ENCODE measurements at places on chromosomes 11 and 22. TPM values are rescaled to one million over a fixed set of nuclear protein-coding genes. Genes with fewer than 3 reads are reported as not detected.

Gene ROBO3
- 37.5 TPM for total RNA-seq

Gene MRGPRE
- total RNA-seq: not detected

Gene OR52A1
- not detected for total RNA-seq

Gene FGF3
- total RNA-seq: not detected

Gene CD81
- total RNA-seq: 801 TPM

Gene PLAAT3
- 21.1 TPM for total RNA-seq

Gene PKDREJ
- not detected for total RNA-seq

DNA sequence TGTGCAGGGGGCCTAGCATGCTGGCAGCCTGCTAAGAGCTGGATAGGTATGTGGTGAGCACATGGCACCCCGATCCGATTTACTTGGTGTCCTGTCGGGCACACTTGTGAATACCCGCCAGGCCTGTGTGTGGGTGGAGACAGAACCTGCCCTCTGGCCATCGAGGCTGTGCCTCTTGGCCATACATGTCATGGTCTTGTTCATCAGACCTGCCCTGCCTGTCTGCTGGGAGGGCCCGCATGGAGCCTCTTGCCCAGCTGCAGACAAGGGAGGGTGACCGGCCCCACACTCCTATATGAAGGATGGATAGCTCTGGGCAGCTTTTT is 310.2 kb downstream of the TBC1D22A start:
- no peak overlapping the region for H3K4me3 ChIP-seq
- DNase-seq: no peak
- H3K4me1 ChIP-seq: no peaks in the 10 kb centered on the region
- no peaks in the 10 kb centered on the region for H3K36me3 ChIP-seq
- no peak overlapping the region for H3K27ac ChIP-seq

DNA sequence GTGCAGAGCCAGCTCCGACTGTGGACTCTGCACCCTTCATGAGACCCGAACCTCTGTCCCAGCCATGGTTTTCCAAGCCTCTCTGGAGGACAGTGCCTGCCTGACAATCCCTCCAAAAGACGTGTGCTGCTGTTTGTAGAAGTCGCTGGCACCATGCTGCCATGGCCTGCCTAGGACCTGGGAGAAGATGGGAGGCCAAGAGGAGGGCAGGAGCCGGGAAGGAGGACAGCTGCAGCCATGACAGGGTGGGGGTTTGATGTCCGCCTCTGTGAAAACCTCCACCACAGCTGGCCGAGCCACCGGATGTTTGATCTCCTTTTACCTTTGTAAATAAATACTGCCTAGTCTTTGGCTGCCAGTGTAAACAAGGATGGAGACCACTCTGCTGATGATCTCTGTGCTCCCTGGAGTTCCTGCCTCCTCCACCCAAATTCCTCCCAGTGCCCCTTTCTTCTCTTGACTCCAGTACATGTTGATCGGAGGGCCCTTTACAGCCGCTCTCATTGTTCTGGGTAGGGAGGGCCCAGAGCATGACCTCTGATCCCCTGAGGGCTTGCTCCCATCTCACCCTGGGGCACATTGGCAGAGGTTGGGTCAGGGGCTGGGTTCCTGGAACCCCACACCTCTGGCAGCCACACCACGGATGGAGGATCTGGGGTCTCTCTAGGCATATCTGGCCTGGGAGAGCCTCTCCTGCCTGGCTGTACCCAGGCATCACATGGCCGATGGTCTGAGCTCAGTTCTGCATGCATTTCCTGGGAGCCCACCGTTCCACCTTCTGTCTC is 66.9 kb downstream of the BCR start:
- peak overlapping the region; percentile 9 for H3K27ac ChIP-seq
- no peak for DNase-seq
- no peaks in the 10 kb centered on the region for H3K36me3 ChIP-seq
- H3K4me1 ChIP-seq: no peaks in the 10 kb centered on the region

DNA sequence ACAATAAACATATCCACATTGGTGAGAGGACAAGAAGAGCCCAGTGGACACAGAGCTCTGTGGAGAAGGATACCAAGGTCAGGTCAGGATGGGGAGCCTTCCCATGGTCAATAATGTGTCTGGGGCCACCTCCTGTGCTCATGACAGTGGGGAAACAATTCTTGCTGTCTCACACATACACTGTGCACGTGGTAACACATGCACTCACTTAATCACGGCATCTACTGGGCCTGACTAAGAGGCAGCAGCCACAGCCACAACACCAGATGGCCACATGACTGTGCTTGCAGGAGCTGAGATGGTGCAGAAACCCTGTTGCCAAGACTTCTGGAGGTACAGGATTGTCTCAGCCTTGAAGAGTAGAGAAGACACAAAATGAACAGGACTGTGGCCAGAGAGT is 28.6 kb downstream of the C22orf42 start:
- H3K4me1 ChIP-seq: no peaks in the 10 kb centered on the region
- H3K4me3 ChIP-seq: no peak overlapping the region
- H3K27ac ChIP-seq: no peak overlapping the region
- DNase-seq: no peak
- no peaks in the 10 kb centered on the region for H3K27me3 ChIP-seq
- no peaks in the 10 kb centered on the region for H3K36me3 ChIP-seq

GRCh38 chr11:133053124-133053776 is 479.1 kb downstream of the OPCML start:
- H3K4me3 ChIP-seq: no peak overlapping the region
- H3K27ac ChIP-seq: no peak overlapping the region
- H3K36me3 ChIP-seq: no peaks in the 10 kb centered on the region
- no peak for DNase-seq

GRCh38 chr22:32466496-32466895 is 2.2 kb upstream of the BPIFC start:
- no peak overlapping the region for H3K4me3 ChIP-seq
- H3K27me3 ChIP-seq: no peaks in the 10 kb centered on the region
- no peaks in the 10 kb centered on the region for H3K4me1 ChIP-seq
- no peak for DNase-seq
- H3K36me3 ChIP-seq: no peaks in the 10 kb centered on the region
- H3K27ac ChIP-seq: no peak overlapping the region

- H3K27ac ChIP-seq: no peak overlapping the region
- no peaks in the 10 kb centered on the region for H3K36me3 ChIP-seq
- H3K27me3 ChIP-seq: no peaks in the 10 kb centered on the region
Observed at GRCh38 chr11:76424379-76424778, 20.4 kb upstream of the EMSY start.

- no peaks in the 10 kb centered on the region for H3K27me3 ChIP-seq
- no peak overlapping the region for H3K4me3 ChIP-seq
- H3K36me3 ChIP-seq: no peaks in the 10 kb centered on the region
Observed at GRCh38 chr11:88284336-88285050, 53.0 kb downstream of the CTSC start.

DNA sequence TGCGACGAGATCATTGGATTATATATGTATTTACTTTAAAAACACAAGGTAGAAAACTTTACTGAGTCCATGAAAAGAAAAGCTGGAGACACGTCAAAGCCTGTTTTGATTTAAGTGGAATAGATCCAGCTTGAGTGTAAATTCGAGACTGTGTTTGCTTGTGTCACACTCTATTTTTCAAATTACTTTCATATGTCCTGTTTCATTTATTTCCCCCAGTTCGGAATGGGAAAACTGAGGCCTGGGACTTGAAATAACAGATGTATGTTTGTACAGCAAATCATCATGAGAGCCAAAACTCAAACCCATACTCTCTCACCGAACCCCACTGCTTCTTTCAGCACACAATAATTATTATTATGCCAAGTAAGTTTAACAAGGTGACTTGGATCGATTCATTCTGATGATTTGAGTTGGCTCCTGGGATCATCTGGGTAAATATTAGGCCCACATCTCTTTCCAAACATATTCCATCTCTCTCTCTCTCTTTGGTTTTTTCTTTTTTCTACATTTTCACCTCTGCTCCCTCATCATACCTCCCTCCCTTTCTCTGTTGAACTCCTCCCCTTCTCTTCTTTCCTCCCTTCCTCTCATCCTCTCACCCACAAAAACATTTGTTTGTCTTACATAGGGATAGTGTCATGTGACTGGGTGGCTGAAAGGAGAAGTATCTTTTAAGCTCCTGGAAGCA is 21.2 kb downstream of the FZD4 start:
- H3K4me1 ChIP-seq: peaks cover 9% of the 10 kb centered on the region
- H3K36me3 ChIP-seq: no peaks in the 10 kb centered on the region
- H3K27me3 ChIP-seq: no peaks in the 10 kb centered on the region
- H3K4me3 ChIP-seq: no peak overlapping the region

- no peaks in the 10 kb centered on the region for H3K36me3 ChIP-seq
- DNase-seq: no peak
- no peaks in the 10 kb centered on the region for H3K27me3 ChIP-seq
Observed at GRCh38 chr22:49623176-49623575, 204.5 kb downstream of the BRD1 start.

- H3K4me3 ChIP-seq: no peak overlapping the region
- no peak overlapping the region for H3K27ac ChIP-seq
- no peak for DNase-seq
- H3K36me3 ChIP-seq: no peaks in the 10 kb centered on the region
- H3K27me3 ChIP-seq: peaks cover 2% of the 10 kb centered on the region
- H3K4me1 ChIP-seq: peaks cover 5% of the 10 kb centered on the region
Observed at GRCh38 chr11:2265396-2265795, 5.0 kb downstream of the ASCL2 start.

- no peak overlapping the region for H3K4me3 ChIP-seq
- peaks cover 13% of the 10 kb centered on the region for H3K36me3 ChIP-seq
- no peaks in the 10 kb centered on the region for H3K4me1 ChIP-seq
- no peaks in the 10 kb centered on the region for H3K27me3 ChIP-seq
- no peak for DNase-seq
- no peak overlapping the region for H3K27ac ChIP-seq
Observed at GRCh38 chr11:129946256-129946655, 50.9 kb upstream of the NFRKB start.

DNA sequence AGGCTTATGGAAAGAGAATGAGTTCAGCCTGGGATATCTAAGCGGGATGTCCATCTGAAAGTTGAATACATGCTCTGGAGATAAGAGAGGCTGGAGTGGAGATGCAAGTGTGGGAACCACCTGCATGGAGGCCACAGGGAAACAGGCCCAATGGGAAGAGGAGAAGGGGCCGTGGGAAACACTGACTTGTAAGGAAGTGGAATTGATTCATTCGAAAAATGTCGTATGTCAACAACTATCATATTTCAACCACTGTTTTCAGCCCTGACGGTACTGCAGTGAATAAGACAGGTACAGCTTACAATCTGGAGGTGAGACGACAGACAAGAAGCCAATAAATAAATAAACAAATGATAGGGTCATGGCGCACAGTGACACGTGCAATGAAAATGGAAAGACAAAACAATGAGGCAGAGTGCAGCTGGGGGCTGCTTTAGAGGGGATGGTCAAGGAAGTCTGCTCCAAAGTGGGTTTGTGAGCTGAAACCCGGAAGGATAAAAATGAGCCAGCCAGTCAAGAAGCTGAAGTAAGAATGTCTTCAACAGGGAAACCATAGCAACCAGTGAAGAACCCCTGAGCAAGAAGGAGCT is 35.9 kb downstream of the EFCAB6 start:
- H3K27me3 ChIP-seq: no peaks in the 10 kb centered on the region
- no peak for DNase-seq
- no peak overlapping the region for H3K27ac ChIP-seq

GRCh38 chr22:22717664-22718063 is 73.2 kb downstream of the GGTLC2 start:
- H3K4me3 ChIP-seq: no peak overlapping the region
- no peaks in the 10 kb centered on the region for H3K27me3 ChIP-seq
- no peak overlapping the region for H3K27ac ChIP-seq
- H3K4me1 ChIP-seq: no peaks in the 10 kb centered on the region

DNA sequence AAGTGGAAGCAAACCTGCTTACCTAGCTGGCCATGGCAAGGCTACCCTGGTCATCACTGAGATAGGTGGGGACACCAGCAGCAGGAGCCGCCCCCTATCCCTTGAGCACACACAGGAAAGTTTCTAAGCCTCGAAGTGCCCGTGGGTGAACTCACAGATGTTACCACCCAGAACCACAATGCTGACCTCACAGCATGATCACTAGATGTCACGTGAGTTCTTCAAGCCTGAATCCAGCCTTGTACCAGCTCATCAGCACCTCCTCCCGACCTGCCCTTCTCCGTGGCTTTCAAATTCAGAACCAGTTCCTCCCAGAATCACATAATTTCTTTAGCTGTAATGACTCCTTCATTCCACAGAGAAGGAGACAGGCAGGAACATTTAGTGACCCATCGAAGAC is 24.7 kb upstream of the TIMP3 start:
- DNase-seq: no peak
- H3K27me3 ChIP-seq: no peaks in the 10 kb centered on the region
- no peaks in the 10 kb centered on the region for H3K4me1 ChIP-seq
- H3K36me3 ChIP-seq: no peaks in the 10 kb centered on the region

- H3K27ac ChIP-seq: no peak overlapping the region
- H3K4me3 ChIP-seq: no peak overlapping the region
- no peaks in the 10 kb centered on the region for H3K27me3 ChIP-seq
- no peaks in the 10 kb centered on the region for H3K4me1 ChIP-seq
Observed at GRCh38 chr11:19428206-19429002, 187.7 kb upstream of the E2F8 start.

DNA sequence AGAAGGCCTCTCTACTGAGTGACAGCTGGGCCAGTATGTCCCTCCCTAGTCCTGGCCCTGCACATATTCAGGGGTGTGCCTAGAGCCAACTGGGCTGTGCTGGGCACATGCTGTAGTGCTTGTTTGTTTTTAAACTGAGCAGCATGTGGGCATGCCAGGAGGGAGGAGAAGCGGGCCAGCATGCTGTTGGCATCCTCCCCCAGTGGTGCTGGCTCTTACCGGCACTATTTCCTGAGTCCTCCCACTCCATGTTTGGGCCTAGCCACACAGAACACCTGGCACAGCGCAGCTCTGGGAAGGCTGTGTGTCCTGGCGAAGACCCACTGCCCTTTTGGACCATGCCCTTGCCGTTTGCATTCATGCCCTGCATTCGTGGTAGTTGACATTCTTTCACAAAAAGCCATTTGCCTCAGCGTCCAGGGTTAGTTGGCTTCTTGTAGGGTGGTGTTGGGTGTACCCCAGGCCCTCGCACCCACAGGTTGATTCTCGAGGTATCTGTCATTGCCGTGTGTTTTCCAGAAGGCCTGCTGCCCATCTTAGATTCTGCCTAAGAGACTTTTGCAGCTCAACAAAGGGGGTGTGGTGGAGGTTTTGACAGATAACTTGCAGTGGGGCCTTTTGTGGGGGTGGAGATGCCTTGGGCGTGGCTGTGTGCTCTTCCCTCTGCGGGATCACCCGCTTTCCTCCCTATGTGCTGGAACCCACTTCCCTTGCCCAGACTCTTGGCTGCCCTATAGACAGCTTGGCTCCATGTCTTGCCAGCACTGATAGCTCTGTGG is 13.6 kb downstream of the DGCR8 start:
- no peaks in the 10 kb centered on the region for H3K4me1 ChIP-seq
- H3K4me3 ChIP-seq: no peak overlapping the region
- H3K36me3 ChIP-seq: peaks cover 71% of the 10 kb centered on the region
- H3K27ac ChIP-seq: peak overlapping the region; percentile 51
- H3K27me3 ChIP-seq: no peaks in the 10 kb centered on the region
- peak; percentile 80 for DNase-seq

- no peak for DNase-seq
- no peaks in the 10 kb centered on the region for H3K27me3 ChIP-seq
- H3K4me3 ChIP-seq: no peak overlapping the region
- no peak overlapping the region for H3K27ac ChIP-seq
- no peaks in the 10 kb centered on the region for H3K36me3 ChIP-seq
- no peaks in the 10 kb centered on the region for H3K4me1 ChIP-seq
Observed at GRCh38 chr11:90639461-90639993, 416.7 kb upstream of the CHORDC1 start.

Data from ascending aorta (tissue), 2 donors.